ENCODE measurements at places on chromosomes 5 and 9.

DNA sequence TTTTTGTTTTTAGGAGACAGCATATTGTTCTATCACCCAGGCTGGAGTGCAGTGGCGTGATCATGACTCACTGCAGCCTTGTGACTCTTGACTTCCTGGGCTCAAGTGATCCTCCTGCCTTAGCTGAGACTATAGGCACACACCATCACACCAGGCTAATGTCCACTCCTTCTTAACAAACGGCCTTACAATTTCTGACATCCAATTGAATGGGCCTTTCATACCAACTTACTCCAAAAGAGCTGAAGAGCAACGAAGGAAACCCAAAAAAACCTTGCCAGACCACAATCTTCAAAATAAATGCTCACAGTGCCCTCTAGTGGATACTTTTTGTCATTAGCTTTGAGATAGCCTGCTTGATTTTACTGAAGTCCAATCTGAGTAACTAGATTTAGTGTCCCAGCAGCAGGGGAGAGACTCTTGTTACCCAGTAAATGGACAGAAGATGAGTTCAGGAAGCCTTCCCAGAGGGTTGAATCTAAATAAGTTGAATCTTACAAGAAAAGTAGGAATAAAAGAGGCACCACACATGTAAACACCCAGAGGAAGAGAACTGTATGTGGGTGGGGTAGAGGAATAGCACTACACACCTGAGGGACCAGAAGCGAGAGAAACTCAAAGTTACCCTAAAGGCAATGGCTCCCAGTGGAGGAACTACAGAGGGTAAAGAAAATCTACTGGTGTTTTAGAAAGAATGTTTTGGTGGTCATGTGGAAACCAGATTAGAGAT, 9.3 kb downstream of the ZNF622 start:
- DNase-seq: peak; percentile 43

GRCh38 chr5:4700069-4700468, 440.1 kb upstream of the ADAMTS16 start:
- no peak for DNase-seq

DNA sequence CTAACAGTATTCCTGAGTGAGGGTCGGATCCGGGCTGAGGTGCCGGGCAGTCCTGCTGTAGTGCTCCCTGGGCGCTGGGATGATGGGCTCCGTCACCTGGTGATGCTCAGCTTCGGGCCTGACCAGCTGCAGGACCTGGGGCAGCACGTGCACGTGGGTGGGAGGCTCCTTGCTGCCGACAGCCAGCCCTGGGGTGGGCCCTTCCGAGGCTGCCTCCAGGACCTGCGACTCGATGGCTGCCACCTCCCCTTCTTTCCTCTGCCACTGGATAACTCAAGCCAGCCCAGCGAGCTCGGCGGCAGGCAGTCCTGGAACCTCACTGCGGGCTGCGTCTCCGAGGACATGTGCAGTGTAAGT, 15.2 kb downstream of the CRB2 start:
- no peak for DNase-seq

DNA sequence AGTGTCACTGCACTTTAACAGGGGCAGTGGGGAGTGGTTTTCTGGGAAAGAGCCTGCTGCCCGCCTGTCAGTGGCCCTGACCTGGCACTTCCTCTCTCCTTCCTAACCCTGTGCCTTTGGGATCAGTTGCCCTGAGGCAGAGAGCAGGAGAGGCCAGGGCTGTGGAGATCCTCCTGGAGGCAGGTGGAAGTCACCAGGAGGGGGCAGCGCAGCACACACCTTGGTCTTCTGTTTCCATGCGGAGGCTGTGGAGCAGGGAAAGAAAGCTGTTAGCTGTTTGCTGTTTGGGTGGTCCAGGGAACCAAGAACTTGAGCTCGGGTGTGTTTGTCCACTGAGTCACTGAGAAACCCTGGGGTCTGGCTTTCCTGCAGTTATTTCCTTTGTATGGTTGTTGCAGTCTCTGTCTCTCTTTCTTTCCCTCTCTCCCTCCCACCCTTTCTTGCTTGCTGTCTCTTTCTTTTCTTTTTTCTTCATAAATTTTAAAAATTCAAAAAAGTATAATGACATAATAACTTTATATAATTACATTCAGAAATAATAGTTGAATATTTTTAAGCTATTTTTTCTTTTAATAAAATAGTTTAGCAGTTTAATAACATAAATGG, 28.1 kb downstream of the NTRK2 start:
- peak; percentile 64 for DNase-seq

DNA sequence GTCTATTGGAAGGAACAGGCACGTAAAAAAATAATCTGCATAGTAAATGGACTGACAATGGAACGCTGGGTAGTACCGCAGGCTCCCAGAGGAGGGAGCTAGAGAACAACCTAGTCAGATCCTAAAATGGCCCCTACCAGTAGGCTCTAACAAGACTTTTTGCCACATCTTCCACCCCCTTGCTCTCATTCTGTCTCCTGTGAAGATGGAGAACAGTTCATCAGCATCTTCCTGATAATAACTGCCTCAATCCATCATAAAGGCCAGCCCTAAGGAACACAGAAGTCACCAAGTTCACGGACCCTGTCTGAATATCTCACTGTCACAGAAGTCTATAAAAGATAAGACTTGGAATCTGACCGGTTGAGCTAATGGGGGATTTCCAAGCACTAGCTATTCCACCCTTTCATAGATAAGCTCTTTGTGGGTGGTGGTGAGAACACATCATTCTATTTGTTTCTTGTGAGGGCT, 133.4 kb downstream of the SLC1A3 start:
- peak; percentile 67 for DNase-seq

- DNase-seq: peak; percentile 74
Observed at GRCh38 chr9:129176701-129177442, 1.2 kb downstream of the IER5L start.
